ENCODE measurements at places on chromosomes 3 and 15. TPM values are rescaled to one million over a fixed set of nuclear protein-coding genes. Genes with fewer than 3 reads are reported as not detected.

DNA sequence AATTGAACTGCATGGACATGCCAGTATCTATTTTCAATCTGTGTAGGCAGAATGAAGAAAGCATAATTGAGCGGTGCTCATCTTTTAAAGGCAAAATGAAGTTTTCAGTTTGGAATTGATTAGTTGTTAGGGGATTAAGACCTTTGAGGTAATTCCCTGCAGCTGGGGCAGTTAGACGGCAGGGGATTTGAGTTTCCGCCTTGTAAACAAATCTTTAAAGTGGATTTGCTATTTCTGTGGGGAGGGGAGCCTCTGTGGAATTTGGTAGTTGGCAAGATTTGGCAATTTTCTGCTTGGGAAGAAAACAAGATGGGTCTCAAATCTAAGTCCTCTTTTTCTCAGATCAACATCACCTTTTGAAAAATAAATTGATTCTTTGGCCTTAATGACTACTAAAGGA, 212.5 kb upstream of the CNTN6 start:
- DNase-seq, result no peak

- DNase-seq, result no peak
Measured at GRCh38 chr3:42935472-42935871, 29.5 kb downstream of the ZNF662 start.

The SIDT1 gene
- total RNA-seq, result 11.3 TPM

DNA sequence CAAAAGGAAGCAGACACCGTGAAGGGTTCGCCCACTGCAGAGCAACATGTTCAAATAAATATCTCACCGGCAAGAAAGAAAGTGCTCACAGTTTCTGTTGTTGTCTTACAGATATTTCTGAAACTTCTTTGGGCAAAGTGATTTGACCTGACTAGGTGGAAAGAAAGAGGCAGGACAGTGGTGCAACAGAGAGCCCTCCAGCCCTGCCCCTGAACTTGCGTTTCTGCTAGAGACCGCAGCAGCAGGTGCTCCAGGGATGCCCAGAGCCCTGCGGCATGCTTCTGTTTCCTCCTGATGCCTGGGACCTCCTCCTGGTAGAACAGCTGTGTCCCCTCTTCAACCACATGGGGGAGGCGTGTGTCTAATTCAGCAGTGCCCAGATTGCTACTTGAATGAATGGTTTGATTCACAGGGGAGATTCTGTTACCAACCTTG, 123.4 kb downstream of the ATP10A start:
- peak; percentile 55 for DNase-seq

The RAB6B gene
- 3.9 TPM for total RNA-seq

- no peak for DNase-seq
Measured at GRCh38 chr3:20576228-20576627, 390.2 kb upstream of the SGO1 start.

- DNase-seq, result no peak
Measured at GRCh38 chr3:45942051-45942825, 1.0 kb upstream of the CXCR6 start.

DNA sequence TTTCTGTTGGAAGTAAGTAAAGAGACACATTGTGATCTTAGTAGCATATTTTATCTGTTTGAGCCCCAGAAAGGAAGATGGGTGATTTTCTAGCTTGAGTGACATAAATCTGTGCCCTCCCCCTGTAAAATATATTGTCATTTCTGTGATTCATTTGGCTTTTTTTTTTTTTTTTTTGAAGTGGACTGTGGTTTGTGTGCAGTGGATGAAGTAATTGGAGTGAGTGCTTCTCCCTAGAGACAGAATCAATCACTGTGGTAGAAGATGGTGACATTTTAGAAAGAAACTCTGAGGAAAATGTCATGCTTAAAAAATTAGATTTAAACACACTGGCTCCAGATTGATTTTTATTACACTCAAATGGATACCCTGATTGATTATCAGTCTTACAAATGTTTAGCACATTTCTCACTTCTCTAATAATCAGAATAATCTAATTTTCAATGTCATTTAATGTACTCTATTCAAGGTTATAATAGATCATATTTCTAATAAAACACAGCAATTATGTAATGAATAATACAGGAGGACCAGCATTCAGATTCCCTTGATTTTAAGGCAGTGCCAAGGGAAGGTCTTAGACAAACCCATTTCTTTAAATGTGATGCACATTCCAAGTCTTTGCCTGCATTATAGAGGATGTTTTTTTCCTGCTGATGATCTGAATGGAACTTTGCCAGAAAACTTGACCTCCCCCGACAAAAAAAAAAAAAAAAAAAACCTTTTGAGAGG, 116.6 kb downstream of the TOP2B start:
- no peak for DNase-seq

DNA sequence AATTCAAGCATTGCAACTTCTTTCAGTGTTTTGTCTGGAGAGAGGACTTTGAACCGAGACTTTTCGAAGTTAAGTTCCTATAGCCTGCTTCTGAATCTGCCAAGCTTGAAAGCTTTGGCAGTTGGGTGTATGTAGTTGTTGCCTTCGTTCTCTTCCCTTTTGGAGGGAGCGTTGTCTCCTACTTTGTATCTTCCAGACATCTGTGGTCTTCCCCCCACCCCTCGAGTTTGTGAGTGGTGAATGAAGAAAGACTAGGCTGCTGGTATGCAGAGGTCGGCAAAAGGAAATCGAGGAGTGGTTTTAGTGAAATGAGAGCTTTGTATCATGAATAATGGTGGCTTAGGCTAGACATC, 1.3 kb downstream of the CTNNB1 start:
- peak; percentile 36 for DNase-seq

The LMCD1 gene
- 3.8 TPM for total RNA-seq

The MYRIP gene
- total RNA-seq, result not detected

DNA sequence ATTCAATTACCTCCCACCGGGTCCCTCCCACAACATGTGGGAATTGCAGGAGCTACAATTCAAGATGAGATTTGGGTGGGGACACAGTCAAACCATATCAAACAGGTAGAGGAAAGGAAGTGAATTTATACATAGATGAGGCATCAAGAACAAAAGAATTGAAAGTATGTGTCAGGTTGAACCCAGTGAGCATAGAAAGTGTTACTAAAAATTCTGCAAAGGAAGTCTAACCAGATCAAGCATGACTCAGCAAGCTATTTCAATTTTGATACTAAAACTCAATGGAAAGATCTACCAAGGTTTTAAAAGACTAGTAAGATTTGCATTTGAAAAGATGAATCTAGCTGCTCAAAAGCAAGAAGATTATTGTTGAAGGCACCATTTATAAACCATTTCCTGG, 323.0 kb downstream of the ROBO2 start:
- DNase-seq, result no peak

The TGM4 gene
- not detected for total RNA-seq

The KLHL40 gene
- not detected for total RNA-seq

The XIRP1 gene
- 1.3 TPM for total RNA-seq

GRCh38 chr3:14124223-14124614, 451 bp downstream of the CHCHD4 start:
- peak; percentile 71 for DNase-seq

The EFCAB12 gene
- 0.45 TPM for total RNA-seq

DNA sequence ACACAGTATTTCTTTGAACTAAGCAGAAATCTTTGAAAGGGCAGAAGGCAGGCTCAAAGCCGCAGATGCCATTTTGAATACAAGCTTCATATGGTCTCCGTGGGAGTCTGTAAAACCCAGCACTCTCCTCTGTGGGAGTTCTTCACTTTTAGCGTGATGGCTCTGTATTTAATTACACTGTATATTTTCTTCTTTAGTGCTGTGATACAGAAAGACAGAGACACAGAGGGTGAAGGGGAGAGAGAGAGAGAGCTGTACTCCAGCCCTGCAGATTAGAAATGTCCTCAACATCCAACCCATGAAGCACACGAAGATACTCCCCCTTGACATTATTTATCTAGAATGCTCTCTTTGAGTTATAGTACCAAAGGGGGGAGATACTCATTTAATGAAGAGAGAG, 752.6 kb upstream of the NR2F2 start:
- no peak for DNase-seq

GRCh38 chr15:51131596-51132290, 37.0 kb upstream of the TNFAIP8L3 start:
- no peak for DNase-seq

- DNase-seq, result no peak
Measured at GRCh38 chr15:69561071-69561784, 108.6 kb downstream of the RPLP1 start.

- peak; percentile 8 for DNase-seq
Measured at GRCh38 chr15:74381481-74381880, 14.0 kb upstream of the CYP11A1 start.

DNA sequence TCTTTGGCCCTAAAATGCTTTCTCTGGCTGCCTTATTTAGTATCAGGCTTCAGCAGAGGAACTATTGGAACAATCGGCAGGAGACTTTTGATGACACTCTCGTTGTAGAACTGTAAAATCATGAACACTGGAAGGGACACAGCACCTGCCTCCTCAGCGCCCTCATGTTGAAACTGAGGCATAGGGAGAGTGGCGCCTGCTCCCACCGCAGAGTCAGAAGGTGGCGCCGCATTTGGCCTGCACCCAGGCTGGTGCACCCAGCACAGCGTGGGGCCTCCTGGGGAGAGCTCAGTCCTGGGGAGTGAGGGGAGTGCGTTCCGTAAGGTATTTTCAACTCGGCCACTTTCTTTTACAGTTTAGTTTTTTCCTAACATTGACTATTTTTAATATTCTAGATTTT, 78.2 kb upstream of the BLM start:
- no peak for DNase-seq

DNA sequence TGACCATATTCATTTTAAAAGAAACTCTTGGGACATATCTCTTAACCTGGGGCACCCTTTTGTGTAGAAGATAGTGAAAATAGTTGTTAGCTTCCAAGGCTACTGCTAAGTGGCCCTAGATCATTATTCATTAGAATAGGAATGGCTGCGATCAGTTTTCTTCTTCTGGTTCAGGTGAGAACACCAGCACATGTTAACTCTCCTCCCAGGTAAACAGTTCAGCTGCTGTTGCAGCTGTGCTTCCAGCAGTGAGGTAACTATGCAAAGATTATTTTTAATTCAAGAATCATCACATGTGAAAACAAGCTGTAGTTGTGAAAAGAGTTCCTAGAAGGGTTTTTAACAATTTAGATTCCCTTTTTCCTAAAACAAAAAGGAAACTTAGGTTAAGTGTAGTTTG, 43.3 kb downstream of the ZPLD1 start:
- no peak for DNase-seq

GRCh38 chr15:95734422-95735316, 595.8 kb upstream of the NR2F2 start:
- no peak for DNase-seq

DNA sequence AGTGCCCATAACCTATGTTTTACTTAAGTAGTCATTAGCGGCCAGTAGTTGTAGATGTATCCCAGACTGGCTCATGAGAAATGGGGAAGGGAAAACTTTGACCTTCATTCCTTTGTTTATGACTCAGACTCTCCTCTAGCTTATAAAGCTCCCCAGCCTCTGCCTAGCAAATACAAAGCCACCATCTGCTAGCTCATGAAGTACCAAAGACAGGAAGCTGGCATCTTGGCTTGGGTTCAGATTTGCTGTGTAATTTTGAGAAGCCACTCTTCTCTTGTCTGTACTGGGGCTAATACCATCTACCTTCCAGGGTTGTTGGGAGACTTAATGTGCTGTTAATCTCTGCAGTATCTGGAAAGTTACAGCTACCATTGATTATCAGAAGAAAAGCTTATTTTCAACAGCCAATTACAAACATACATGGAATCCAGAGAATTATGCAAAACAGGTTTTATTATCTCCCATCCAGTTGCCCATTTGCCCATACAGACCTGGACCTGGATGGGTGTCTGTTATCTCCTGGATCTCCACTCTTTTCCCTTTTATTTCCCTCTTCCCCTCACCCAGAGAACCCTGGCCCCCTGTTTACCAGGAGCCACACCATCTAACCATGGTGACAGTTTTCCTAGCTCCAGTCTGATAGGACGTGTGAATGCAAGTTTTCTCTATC, 153.8 kb downstream of the SEMA6D start:
- no peak for DNase-seq

The ZNF660 gene
- 0.10 TPM for total RNA-seq

DNA sequence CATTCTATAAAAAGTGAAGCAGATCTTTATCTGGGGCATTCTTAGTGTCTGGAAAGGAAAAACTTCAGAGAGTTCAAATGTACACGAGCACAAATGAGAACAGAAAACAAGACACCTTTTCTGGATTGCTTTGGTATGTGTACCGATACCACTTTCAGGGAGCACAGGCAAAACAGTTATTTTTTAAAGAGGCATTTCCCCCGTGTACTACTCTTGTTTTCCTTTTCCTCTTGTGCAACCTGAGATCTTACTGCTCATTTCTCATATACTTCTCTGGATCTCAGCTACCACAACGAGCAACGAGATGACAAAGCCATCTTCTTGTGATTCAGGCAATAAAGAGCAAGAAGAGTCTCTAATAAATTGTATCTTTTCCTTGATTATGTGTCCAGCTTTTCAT, 463.6 kb downstream of the SHQ1 start:
- no peak for DNase-seq

GRCh38 chr3:16085884-16086608, 88.4 kb upstream of the GALNT15 start:
- DNase-seq, result no peak

The MED12L gene
- 1.5 TPM for total RNA-seq

GRCh38 chr15:98143116-98143515, 182.6 kb downstream of the ARRDC4 start:
- no peak for DNase-seq

GRCh38 chr3:187085021-187085666, 54.2 kb downstream of the RPL39L start:
- no peak for DNase-seq

The PPP1R2 gene
- 105 TPM for total RNA-seq

The GPR156 gene
- total RNA-seq, result not detected

DNA sequence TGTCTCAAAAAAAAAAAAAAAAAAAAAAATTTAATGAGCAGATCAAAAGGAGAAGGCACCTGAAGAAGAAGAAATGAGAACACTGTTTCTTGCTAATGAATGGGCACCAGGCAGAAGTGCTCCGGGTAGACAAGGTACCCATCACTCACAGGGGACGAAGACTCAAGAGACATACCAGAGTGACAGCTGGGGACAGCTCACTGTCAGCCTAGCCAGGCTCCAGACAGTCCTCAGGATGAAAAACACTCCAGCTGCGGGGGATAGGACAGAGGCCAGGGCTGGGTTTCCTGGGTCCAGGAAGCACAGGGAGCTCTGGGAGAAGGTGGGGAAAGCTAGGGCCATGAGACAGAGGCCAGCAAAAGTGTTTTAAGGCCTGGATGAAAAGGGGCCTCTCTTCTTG, 48.5 kb upstream of the PARL start:
- no peak for DNase-seq

- DNase-seq, result no peak
Measured at GRCh38 chr15:55348281-55348778, 29.3 kb downstream of the PIGB start.

DNA sequence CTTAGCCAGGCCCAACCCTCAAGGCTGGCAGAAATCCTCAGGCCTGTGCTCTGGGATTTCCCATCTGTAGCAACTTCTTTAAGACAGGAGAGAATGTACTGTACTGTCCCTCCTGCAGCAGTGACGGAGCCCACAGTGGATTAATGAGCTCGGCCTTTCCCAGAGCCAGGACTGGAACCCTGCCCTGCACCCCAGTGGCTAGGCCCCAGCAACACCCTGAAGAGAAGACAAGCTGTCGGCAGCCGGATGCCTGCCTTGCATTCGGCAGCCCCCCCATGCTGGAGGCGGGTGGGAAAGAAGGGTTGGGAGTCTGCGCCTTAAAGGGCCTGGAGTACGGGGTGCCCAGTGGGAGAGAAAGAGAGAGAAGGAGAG, 32.0 kb downstream of the KLHL25 start:
- no peak for DNase-seq

GRCh38 chr3:141094790-141095545, 43.8 kb downstream of the SPSB4 start:
- no peak for DNase-seq

The CNTN3 gene
- total RNA-seq, result not detected

GRCh38 chr15:72106068-72106467, 11.9 kb downstream of the MYO9A start:
- DNase-seq, result no peak

All from activated CD4-positive, alpha-beta memory T cell treated with anti-CD3 and anti-CD28 coated beads for 36 hours (primary cell).